ENCODE measurements at places on chromosomes 2 and 18. TPM values are rescaled to one million over a fixed set of nuclear protein-coding genes. Genes with fewer than 3 reads are reported as not detected.

The PPP1R1C gene
- 9.6 TPM for total RNA-seq

The C2orf78 gene
- total RNA-seq: not detected

The GTF2A1L gene
- total RNA-seq: 17.0 TPM

The UPP2 gene
- 0.33 TPM for total RNA-seq

The MEP1B gene
- not detected for total RNA-seq

The M1AP gene
- total RNA-seq: 0.44 TPM

The RTN4 gene
- total RNA-seq: 429 TPM

The SPDYA gene
- total RNA-seq: 3.7 TPM

The SLC4A3 gene
- 9.8 TPM for total RNA-seq

The SNED1 gene
- 16.0 TPM for total RNA-seq

The IAH1 gene
- 38.2 TPM for total RNA-seq

The MTIF2 gene
- total RNA-seq: 22.8 TPM

The MTCL1 gene
- total RNA-seq: 26.9 TPM

The CYP20A1 gene
- total RNA-seq: 42.8 TPM

The HOXD13 gene
- not detected for total RNA-seq

The ASAP2 gene
- 54.6 TPM for total RNA-seq

The DCDC2C gene
- 1.6 TPM for total RNA-seq

The FEV gene
- not detected for total RNA-seq

The ASB3 gene
- total RNA-seq: 69.9 TPM

The PLA2R1 gene
- 13.2 TPM for total RNA-seq

The MBD2 gene
- 23.1 TPM for total RNA-seq

The SCTR gene
- total RNA-seq: not detected

The CAVIN2 gene
- total RNA-seq: 39.8 TPM

The POTEC gene
- not detected for total RNA-seq

The EVA1A gene
- 13.2 TPM for total RNA-seq

The RUFY4 gene
- total RNA-seq: not detected

The SEMA4C gene
- total RNA-seq: 57.8 TPM

The SLC30A3 gene
- 0.27 TPM for total RNA-seq

The FAM161A gene
- total RNA-seq: 113 TPM

The IL1RL1 gene
- 4.3 TPM for total RNA-seq

The TDRD15 gene
- not detected for total RNA-seq

The NHEJ1 gene
- 12.1 TPM for total RNA-seq

The ALLC gene
- 0.77 TPM for total RNA-seq

The SPC25 gene
- total RNA-seq: 13.1 TPM

The SALL3 gene
- total RNA-seq: 15.2 TPM

The GPR45 gene
- total RNA-seq: not detected

The SATB2 gene
- total RNA-seq: 6.6 TPM

The CYTIP gene
- total RNA-seq: 1.8 TPM

The AQP12B gene
- not detected for total RNA-seq

The CARF gene
- total RNA-seq: 31.7 TPM

The CNTNAP5 gene
- 16.3 TPM for total RNA-seq

The CD28 gene
- 2.7 TPM for total RNA-seq

The NRP2 gene
- total RNA-seq: 53.5 TPM

The GRB14 gene
- 7.8 TPM for total RNA-seq

The SRD5A2 gene
- total RNA-seq: 6.9 TPM

The OXER1 gene
- 4.3 TPM for total RNA-seq

The ERICH2 gene
- total RNA-seq: not detected

The SCG2 gene
- 9.6 TPM for total RNA-seq

The GATA6 gene
- 0.88 TPM for total RNA-seq

The EMILIN2 gene
- total RNA-seq: 41.1 TPM

The CRYGD gene
- 823 TPM for total RNA-seq

The LHCGR gene
- 8.3 TPM for total RNA-seq

The DPYSL5 gene
- 40.3 TPM for total RNA-seq

The C1QL2 gene
- total RNA-seq: 4.1 TPM

The HOXD1 gene
- total RNA-seq: 0.27 TPM

The KANSL1L gene
- 94.0 TPM for total RNA-seq

The VSNL1 gene
- 12.9 TPM for total RNA-seq
